ENCODE measurements at places on chromosomes 12 and 14.

DNA sequence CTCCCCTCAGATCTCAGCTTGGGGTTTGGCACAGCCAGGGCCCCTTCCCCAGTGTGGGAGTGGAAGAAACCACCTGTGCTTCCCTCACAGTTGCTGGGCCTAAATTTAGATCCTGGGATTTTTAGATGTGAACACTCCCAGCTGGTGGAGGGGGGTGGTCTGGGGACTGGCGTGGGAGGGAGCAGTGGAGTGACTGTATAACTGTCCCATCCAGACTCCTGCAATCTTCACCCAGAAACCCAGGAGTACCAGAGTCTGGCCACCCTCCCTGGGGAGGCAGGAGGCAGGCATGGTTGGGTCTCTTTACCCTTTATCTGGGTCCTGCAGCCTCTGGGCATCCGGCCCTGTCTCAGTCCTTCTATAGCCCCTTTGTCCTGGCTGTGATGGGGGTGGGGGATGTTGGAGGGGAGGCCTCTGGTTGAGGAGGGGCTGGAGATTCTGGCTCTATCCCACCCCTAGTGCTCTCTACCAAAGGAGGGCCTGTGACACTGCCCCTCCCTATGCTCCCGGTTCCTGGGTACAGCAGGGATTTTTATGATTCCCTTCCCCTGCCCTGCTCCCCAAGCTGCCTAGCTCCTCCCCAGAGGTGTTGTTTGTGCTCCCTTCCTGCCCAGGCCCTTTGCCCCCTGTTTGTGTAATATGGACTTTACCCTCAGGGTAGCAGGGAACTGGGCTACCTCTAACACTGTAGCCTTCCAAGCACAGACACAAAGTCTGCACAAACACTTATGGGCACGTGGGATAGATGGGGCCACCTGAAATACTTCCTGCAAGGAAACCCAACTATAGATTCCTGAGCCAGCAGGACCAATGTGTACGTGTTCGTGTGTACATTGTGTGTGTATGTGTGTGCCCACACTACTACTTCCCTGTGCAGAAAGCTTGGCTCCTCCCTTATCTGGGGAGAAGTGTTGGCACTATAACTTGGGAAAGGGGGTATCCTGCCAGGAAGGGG is 1.7 kb downstream of the ERBB3 start:
- DNase-seq = no peak

GRCh38 chr12:93894391-93895088 is 217.4 kb downstream of the CRADD start:
- no peak for DNase-seq

- DNase-seq = no peak
Observed at GRCh38 chr12:121190523-121191031, 19.4 kb upstream of the P2RX4 start.

DNA sequence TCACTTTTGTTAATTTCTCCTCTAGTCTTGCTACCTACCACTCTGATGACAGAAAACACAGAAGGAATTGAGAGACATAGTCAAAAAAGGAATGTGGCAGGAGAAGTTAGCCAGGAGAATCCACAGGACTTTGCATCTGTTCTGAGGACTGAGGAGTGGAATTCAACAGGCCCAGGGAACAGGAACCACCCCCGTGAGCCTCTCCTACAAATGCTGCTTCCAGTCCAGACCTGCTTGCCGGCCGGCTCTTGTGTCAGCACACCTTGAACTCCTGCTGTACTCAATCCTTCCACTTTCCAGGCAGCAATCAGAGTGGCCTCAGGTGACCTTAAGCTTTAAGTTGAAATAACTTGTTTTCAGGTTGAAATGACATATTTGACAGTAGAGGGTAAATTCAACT is 903.1 kb downstream of the BCL11B start:
- no peak for DNase-seq

DNA sequence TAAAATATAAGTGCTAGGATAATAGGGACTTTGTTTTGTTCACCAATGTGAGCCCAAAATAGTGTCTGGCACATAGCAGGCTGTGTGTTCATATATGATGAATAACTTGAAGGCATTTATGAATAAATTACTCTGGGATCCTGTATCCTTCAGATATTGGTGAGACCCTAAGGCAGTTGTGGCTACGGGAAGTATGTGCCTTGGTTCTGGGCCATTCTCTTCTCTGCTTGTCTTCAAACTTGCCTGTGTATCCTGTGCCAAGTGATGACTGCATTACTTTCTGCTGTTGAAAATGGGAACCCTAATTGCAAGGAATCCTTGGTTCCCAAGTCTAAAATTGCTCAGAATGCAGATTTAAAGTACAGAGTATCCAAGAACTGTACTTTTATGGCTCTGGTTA is 67.6 kb upstream of the KTN1 start:
- no peak for DNase-seq

- DNase-seq = no peak
Observed at GRCh38 chr12:116325336-116325664, 47.8 kb upstream of the MED13L start.

DNA sequence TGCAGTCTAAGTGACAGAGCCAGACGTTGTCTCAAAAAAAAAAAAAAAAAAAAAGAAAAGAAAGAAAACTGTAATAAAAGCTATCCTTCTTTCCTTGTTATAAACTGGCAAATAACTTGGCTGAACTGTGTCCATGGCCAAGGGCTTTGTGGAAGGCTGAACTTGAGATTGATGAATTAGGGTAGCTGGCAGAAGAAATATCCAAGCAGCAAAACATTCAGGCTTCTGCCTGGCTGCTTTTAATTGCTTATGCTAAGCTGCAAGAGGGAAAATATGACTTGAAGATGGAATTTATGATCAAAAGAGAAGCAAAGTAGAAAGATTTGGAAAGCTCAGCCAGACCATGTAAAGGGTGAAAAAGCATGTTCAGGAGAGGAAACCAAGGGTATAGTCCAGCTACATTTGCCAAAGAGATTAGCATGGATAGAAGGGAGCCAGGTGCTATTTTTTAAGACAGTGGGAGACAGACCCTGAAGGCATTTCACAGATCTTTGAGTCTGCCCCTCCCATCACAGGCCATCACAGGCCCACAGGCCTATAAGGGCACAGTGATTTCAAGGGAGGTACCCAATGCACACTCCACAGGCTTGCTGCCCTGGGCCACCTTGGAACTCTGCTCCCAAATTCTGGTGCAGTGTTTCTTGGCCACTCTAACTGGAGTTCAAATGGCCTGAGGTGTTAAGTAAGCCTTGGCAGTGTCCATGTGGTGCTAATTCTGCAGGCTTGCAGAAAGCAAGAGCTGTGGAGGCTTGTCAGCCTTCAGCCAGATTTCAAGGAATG is 226.0 kb downstream of the AEBP2 start:
- no peak for DNase-seq

DNA sequence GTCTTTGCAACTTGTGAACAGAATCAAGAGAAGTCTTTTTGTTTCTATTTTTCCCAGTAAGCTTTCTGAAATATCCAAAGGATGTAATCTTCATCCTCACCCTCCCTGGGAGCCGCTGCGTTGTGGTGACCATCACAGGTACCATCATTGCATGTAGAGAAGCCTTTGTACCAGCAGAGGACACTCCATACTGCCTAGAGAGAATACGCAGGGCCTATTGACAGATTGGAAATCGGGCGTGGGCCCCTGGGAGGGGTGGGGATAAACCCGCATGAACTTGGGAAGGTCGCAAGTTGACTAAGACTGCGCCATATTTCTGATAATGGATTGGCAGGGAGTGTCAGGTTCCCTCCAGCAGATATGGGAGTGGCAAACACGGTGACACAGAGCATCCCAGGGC is 12.7 kb downstream of the KRT1 start:
- DNase-seq = no peak

GRCh38 chr14:37172936-37173614 is 669 bp upstream of the SLC25A21 start:
- DNase-seq = no peak

All from SHP77 (cell line).